Stimulated activated CD4-positive, alpha-beta T cell treated with anti-CD3 and anti-CD28 coated beads, Interleukin-4, amount 100 ng/mL, for 1 hour (primary cell): ENCODE measurements at places on chromosomes 11 and 22.
A peak's percentile ranks its signal among the peaks of the same experiment; 100 is the strongest.

DNA sequence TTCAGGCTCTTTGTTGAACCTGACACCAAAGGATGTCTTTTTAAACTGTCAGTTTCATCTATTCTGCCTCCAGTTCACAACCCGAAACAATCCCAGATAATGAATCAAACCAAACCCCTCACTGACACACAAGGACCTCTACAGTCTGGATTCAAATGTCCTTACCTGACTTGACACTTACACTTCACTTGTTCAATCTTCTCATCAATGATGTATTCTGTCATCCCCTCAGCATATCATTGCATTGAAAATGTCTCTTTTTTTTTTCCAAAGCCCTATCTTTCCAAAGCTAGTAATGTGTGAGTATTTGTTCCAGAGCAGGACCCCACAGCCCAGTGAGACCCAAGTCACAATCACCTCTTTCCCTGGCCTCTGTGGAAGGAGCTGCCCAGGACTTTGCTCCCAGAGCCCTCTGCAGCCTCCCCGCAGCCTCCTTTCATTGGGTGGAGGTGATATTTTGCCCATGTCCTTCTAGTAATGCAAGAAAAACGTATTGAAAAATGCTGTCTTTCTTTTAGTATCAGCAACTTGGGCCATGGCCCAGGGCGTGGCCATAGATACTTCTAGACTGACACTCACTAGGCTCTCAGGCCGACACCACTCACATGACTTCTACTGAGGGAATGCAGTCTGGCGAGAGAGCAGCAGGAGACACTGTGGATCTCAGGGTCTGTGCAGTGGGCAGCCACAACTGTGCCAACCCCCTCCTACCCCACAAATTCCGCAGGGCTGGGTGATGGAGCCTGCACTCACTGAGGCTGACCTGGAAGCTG is 18.2 kb downstream of the RFPL3 start:
- no peak for DNase-seq

- DNase-seq = no peak
These were observed 54.0 kb upstream of the SEZ6L start for GRCh38 chr22:26115266-26115665.

DNA sequence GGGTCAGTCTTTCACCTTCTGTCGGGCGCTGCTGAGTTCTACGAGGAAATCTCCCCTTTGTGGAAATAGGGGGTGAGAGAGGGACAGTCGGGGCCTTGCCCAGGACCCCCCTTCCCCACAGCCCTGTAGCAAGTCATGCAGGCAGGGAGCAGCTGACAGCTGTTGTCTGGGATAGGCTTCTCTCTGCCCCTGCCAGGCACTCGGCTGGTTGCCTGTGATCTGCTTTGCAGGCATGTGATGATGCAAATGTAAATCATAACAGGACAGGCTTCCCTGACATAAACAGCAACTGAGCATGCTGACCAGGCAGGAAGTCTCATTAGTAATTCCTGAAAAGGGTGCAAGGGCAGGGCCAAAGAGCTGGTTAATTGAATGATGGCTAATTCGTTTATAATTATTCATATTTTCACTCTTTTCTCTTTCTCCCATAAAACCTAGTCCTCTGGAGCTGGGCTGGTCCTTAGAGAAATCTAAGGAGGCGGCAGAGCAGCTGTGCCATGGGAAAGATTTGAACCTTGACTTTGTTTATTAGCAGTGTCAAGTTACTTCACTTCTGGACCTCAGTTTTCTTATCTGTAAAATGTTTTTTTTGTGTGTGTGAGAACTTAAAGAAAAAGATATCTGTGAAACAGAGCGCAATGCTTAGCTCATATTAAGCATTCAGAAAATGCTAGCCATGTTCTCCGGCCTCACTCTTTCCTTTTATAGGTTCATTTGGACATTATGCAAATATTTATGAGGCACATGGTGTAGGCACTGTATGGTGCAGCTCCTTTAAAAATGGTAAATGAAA is 129.7 kb downstream of the LDLRAD3 start:
- DNase-seq = no peak

- DNase-seq = no peak
These were observed 67.0 kb upstream of the AMPD3 start for GRCh38 chr11:10388101-10388500.

DNA sequence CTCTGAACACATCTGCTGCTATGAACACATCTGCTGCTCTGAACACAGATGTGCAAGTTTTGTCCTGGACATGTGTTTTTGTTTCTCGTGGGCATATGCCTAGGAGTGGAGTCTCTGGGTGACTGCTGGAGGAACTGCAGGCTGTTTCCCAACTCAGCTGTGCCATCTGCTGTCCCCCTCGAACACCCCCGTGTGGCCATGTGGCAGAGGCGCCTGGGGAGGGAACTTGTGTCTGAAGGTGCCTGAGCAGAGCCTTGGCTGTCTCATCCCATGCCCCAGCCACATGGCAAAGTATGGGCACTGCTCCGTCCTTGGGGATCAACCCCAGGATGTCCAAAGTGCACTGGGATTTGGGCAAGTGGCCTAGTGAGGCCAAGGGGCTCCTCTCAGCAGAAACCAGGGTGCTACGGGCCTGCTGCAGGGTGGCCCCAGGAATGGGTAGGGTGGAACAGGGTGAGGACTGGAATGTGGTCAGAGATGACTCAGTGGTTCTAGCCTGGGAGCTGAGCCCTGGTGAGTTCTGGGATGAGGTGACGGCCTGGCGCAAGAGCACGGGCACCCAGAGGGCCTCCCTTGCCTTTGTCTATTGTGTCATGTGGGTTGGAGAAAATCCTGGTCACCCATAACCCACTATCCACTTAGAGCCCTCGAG is 14.7 kb downstream of the GATD1 start:
- no peak for DNase-seq

- peak; percentile 41 for DNase-seq
These were observed 619 bp downstream of the MSANTD2 start for GRCh38 chr11:124799348-124800225.

- DNase-seq = no peak
These were observed 76.4 kb upstream of the PPARA start for GRCh38 chr22:46073683-46074504.

DNA sequence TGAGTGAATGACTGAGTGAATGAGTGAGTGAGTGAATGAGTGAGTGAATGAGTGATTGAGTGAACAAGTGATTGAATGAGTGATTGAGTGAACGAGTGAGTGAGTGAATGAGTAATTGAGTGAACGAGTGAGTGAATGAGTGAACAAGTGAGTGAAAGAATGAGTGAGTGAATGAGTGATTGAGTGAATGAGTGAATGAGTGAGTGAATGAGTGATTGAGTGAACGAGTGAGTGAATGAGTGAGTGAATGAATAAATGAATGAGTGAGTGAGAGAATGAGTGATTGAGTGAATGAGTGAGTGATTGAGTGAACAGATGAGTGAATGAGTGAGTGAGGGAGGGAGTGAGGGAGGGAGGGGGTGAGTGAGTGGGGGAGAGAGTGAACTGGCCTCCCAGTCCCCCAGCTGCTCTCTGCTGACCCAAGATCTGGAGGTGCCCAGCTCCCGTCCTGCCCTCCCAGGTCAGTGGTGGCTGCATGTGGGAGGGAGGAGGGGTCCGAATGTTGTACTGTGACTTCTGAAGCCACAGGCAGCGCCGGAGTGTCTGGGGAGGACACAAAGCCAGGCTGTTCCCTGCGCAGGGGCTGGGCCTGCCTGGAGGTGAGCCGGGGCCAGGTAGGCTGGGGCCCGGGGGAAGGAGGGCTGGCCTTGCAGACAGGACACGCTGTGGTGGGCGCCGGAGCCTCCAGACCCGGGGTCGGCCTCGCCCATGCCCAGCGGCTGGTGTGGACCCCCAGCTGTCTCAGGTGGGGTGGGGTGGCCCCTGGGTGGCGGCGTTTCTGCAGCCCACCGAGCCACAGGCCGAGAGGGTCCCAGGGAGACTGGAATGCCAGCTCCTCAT is 17.8 kb upstream of the PIM3 start:
- DNase-seq = no peak

- DNase-seq = no peak
These were observed 802.0 kb downstream of the DLG2 start for GRCh38 chr11:84825106-84825660.

DNA sequence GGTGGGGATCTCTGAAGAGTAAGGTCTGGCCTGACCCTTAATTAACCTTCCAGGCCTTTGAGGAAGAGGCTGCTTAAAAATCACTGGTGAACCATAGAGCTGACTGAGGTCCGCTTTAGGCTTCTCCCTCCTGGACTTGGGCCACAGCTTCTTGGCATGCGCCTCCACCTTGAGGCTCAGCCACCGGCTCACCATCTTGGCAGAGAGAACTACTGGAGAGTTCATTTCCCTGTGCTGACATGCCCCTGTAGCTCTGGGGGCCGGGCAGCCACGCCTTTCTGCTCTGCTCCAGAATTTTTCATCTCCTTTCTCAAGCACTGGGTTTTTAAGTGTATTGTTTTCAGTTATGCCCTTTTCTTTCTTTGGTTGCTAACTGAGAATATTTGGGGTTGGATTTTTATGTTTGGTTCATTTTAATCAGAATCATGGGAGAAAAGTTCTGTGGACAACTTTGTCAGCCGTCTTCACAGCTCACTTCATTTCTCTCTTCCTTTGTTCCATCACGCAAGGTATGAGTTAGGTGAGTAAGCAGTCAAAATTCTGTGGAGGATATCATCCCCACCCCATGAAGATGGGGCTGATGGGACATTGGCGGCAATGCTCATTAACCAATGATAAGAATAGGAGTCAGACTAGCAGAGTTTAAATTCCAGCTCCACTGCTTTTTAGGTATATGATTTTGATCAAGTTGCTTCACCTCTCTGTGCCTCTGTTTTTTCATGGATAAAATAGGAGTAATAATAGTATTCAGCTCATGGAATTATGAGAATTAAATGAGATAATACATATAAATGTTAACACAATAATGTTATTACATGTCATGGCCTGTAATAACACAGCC is 103.9 kb downstream of the DBX1 start:
- DNase-seq = no peak

DNA sequence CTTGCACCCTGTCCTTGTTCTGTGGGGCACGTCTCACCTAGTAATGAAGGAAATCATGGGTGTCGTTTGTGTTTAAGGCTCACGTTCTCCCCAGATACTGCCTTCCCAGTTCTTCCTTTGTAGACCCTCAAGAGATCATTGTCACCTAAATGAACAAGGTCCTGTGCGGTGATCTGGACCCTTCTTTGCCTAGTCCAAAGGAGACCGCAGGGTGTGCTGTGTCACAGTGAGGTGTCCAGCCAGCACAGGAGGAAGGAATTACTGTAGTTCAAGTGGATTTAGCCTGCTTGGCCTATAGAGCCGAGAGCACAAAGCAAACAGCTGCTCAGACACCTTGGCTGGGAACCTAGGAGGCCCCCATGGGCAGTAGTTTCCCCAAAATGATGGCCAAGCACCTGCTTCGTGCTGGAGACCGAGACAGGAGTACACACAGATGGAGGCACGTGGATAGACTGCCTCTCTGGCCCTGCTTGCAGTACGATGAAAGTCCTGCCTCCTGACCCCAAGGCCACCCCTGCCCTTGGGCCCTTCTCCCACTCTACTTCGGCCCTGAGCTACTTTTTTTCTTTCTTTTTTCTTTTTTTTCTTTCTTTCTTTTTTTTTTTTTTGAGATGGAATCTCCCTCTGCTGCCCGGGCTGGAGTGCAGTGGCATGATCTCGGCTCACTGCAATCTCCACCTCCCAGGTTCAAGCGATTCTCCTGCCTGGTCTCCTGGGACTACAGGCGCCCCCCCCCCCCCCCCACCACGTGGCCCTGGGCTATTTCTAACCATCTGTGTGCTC is 19.4 kb upstream of the PPFIA1 start:
- DNase-seq = no peak

DNA sequence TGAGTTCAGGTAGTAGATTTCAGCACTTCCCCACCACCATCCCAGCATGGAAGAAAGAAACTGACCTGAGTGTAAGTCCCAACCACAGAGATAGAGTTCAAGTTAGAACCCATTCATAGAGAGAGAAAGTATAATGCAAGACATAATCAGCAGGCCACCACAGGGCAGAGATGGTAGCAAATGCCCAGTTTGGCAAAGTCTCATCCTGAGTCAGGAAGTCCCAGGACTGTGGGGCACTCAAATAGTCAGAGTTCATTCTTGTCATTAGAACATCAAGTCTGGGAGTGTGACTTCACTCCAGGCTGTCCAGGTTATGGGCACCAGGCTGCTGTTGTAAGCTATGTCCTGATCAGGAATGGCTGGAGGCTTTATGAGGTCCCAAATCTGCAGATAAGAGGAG is 72.0 kb upstream of the USP47 start:
- no peak for DNase-seq

DNA sequence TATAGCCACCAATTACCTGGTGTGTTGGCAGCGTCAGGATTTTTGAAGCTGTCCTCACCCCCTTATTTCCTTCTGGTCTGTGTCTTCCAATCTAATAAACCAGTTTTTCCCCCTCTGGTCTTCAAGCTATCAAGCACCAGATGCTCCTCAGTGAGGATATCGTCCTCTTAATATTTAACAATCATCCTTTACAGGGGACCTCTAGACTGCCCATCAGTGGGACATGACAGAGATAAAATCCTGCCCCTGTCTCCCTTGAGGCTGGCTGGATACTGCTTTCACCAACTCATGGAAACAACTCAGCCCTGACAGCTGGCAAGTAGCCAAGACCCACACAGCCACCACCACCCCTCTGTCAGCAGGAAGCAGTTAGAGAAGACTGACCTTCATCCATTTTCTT is 421.0 kb upstream of the API5 start:
- DNase-seq = no peak

DNA sequence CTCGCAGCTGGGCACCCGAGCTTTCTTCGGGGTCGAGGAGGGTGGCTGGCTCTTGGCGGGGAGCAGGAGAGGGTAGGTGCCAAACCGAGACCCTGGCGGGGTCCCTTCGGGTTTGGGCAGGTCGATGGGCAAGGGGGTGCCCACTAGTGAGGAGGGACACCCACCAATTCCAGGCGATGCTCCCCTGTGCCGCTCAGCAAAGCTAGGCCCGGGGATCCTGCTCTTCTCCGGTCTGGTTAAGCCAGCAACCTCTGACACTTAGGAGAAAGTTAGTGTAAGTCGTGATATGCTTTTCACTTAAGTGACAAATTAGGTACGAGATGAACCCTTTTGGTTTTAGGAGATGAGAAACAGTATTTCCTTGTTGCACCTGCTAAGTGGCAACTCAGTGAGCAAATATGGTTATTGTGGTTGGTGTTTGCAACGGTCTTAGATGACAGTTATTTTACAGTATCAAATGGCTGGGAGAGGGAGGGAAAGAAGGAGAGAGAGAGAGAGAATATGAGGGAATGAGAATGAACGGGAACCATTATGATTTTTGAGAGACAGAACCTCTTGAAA is 565 bp downstream of the NUCB2 start:
- DNase-seq = no peak

- no peak for DNase-seq
These were observed 34.1 kb upstream of the JAM3 start for GRCh38 chr11:134034496-134035381.

- no peak for DNase-seq
These were observed 100.9 kb downstream of the AASDHPPT start for GRCh38 chr11:106178361-106178760.
